ENCODE measurements at places on chromosomes 12 and 14.

DNA sequence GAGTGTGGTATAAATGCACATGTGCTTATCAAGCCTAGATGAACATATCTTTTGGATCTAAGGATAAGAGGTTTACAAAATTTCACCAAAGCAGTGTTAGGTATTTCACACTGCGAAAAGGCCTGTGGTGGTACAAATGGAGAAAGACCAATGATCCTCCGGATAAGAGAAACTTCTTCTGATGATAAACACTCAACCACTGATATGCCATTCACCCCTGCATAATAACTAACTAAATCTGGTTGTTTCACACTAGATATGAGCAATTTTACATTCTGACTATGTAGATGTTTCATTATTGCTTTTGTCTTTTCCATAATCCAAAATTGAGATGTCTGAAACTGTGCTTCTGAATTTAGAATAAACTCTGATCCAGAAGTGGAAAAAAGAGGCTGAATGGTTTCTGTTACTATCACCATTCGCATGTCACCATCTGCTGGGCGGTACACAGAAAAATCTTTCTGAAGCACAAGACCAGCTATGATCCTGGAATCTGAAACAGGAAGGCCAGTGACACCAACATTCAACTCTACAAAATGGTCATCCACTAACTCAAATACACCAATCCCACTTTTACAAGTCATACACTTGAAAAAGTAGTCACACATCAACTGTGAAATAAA lies 1.3 kb downstream of the BBS10 start:
- peak; percentile 55 for DNase-seq

- no peak for DNase-seq
These were observed 116.6 kb downstream of the DAD1 start for GRCh38 chr14:22472466-22472865.

DNA sequence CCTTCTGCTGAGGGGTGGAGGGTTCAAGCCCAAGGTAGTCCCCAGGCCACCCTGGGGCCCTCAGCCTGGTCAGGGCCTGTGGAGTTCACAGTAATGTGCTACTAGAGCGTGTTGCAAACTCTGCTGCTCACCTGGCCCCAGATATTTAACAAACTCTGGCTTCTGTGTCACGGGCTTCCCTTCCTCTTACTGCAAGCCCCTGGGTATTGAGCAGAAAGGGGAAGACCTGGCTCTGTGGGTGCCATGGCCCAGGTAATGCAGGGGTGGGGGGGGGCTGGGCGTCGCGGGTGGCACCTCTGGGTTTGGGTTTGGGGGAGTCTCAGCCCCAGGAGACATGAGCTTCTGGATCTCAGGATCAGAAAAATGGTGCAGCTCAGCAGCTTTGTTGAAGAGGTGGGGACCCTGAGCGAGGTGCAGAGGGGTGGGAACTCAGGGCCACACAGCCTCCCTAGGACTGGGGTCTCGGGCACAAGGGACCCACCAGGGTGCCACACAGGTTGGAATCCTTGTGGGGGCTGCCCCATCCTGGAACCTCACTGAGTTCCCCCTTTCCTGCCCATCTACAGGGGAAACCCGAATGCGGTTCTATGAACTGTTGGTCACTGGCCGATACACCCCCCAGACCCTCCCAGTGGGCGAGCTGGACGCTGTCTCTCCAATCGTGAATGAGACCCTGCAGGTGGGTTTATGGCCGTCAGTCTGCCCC lies 4.0 kb downstream of the SETD1B start:
- DNase-seq: no peak

DNA sequence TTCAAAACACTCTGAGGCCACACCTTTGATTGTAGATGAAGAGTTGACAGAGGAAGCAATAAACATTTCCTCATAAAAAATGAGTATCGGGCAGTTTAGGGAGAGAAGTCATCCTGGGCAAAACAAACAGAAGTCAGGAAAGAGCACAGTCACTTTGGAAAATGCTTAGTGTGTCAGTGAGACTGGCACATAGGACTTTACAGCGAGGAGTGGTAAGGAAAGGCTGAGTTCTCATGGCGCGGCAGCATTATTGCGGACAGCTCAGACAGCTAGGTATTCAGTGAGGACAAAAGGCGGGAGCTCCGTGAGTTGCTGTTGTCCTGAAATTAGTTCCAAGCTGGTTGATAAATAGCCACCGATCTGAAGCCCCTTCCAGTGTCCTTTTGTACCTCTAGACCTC lies 229.9 kb downstream of the SNAPC1 start:
- DNase-seq: no peak
